ENCODE measurements at places on chromosomes 2 and 18.

DNA sequence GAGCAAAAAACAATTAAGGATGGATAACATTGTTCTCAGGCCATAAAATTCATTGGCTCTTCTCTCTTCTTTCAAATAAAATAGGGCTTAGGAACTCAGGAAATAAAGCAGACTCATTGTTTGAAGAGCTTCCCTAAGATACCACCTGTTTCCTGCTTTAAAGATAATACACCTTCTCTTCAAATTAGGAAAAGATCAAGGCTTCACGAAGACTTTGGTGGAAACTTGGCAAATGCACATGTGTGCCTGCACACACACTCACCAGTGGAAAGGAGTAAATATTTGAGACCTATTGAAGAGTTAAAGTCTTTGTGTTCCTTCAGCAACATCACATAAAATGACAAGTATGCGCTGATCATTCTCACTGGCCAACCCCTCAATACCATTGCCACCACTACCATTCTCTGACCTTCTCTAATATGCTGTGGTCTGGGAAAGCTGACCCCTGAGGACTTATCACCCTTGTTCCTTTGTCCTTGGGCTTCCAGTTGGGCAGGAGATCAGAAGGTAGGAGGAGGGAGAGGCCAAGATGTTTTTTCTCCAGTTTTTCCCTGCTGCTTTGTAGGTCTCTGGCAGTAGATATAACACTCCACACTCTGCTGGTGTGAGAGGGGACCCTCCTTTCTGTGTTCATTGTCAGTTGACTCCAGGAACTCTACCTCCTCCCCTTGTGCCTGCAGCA, 53.5 kb upstream of the SPOPL start:
- no peak for DNase-seq

DNA sequence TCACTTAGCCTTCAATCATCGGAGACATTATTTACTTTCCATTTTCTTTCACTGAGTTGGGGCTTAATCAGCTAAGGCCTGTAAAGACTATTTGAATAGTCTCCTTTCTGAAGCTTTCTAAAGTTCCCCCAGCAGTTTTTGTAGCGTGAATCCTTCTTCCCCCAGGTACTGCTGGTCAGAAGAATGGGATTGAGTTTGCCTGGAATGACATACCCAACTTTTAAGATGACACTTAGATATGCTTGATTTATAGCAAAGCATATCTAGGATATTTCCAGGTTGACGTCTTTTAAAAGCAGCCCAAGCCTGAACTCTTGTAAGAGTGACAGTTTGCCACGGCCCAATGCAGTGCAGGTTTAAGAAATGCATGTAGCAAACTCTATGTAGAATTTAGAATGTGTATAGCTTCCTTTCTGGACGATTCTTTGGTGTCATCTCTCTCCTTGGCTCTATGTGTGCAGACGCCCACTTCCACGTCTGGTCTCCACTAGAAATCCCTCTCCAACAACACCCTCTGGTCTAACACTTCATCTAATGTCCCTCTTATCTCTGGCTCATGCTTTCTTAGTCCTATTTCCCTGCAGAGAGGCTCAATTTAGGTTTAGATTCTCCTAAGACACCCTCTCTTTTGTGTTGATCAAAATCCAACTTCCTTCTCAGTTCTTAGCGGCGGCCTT, 175.0 kb upstream of the CYRIA start:
- no peak for DNase-seq

GRCh38 chr2:71778514-71778913, 325.2 kb downstream of the DYSF start:
- DNase-seq, result no peak

GRCh38 chr18:50674307-50674980, 114.6 kb downstream of the MAPK4 start:
- no peak for DNase-seq

GRCh38 chr2:12500899-12501298, 215.8 kb upstream of the TRIB2 start:
- DNase-seq, result no peak

DNA sequence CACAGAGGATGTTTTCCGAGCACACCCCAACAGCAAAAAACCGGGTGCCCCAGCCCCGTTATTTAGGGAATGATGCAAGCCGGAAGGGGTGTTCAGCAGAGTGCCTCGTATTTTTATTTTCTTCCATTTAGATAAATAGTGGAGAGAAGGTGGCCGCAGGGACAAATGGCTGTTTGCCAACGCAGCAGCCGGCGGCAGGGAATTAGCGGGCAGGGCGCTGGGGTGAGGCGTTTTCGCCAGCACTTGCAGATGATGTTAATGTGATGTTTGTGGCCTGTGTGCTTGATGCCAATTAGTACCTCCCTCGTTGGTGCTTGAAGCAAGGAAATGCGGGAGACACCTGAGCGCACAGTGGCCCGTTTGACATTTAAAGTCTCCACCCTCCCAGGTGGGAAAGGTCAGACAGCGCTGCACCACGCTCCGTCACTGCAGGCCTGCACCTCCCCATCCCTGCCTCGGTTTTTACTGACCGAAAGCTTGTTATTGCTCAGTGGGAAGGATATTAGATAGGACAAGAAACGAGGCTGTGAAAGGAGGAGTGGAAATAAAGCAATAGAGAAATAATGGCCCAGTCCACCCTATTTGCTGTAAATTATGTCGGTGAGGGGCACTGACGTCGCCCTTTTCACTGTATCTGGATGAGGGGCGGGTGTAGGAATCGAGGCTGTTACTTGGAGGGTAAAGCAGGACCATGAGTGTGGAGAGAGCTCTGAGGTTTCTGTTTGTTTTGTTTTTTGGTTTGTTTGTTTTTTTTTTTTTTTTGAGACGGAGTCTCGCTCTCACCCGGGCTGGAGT, 39.1 kb downstream of the NFATC1 start:
- no peak for DNase-seq

- DNase-seq, result no peak
These were observed 1.5 kb downstream of the HES6 start for GRCh38 chr2:238238311-238238765.

GRCh38 chr2:62415019-62415431, 91.0 kb downstream of the TMEM17 start:
- DNase-seq, result no peak

DNA sequence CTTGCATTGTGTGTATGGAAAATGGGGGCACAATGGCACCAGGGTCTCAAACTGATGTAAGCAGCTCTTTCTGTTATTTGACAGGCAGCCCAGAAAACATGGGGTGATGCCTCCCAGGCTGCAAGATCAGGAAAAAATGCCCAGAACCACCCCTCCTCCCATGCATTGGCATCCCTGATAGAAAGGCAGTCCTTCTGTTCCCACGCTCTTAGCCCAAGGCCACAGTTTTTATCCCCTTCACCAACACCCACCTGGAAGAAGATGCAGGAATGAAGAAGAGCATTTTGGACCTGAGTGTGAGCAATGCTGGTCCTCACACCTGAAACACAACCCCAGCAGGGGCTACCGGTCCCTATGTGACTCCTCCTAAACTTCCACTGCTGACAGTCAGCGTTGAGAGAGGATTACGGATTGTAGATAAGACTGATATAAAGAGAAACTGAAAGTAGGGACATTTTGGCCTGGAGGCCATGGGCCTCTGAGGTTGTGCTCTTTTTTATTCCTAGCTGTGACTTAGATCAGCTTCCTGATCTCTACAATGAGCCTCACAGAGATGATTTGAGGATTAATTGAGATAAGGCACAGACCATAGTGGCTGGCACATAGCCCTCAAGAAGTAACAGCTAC, 386.0 kb upstream of the ATP5MC3 start:
- no peak for DNase-seq

Data from thoracic aorta (tissue), 2 donors.